ENCODE measurements at places on chromosomes 3 and 15.

DNA sequence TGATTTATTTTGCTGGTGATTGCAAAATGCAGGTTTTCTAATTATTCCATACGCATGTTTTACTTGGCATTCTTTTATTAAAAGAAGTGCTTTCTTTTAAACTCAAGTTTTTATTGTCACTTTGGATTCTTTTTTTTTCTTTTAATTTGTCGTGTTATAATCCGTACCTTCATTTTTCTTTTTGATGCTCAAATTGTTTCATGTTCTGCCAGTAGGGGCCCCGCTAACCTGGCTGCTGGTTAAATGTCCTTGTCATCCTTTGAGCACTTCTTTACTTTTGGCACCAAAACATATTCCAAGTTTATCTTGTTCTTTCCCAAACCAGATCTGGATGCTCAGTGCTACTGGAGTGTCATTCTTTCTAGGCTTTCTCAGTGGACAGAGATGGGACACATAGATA is 31.6 kb downstream of the MED12L start:
- no peak for DNase-seq

- no peak for DNase-seq
Measured at GRCh38 chr3:158420654-158421396, 150.2 kb upstream of the MLF1 start.

DNA sequence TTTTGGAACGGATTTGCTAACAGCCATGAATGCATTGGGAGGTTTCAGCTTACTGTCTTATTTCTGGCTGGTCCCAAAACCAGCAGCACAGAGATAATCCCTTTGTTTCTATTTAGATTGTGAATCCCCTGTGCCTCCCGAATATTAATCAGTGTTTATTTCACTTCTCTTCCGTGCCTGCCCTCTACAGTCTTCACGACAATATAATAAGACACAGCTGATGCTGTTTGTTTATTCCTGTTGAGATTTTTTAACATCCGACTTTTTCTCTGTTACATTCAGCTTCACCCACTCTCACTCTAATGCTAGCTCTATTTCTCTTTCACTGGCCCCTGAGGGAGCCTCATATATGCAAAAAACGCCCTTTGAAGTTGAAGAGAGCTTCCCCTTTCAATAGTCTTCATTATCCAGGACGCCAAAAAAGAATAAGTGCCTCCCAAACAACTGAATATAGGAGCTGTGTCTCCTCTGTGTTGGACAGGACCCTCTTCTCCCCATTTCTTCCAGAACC is 995.3 kb downstream of the ROBO2 start:
- DNase-seq, result no peak

- DNase-seq, result no peak
Measured at GRCh38 chr15:78673476-78673875, 32.5 kb upstream of the CHRNB4 start.

- DNase-seq, result no peak
Measured at GRCh38 chr3:177787279-177788041, 590.2 kb upstream of the TBL1XR1 start.

DNA sequence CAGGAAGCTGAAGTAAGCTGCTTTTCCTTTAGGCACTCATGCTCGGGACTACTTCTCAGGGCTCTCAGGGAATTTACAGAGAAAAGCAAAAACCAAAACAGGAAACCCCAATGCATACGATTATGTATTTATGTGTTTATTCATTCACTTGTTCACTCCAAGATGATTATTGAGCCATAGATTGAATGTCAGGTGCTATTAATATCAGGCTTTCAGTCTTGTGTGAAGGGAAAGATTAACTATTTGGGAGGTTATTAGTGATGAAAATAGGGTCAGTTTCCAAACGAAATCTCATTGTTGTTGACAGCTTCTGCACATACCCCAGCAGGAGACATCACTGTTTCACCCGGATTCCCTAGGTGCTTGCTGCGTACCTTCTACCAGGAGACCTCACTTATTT is 135.8 kb downstream of the NEK11 start:
- no peak for DNase-seq

GRCh38 chr15:75926931-75927330 is 23.3 kb downstream of the FBXO22 start:
- no peak for DNase-seq

GRCh38 chr3:183185696-183186095 is 23.2 kb upstream of the LAMP3 start:
- DNase-seq, result no peak

DNA sequence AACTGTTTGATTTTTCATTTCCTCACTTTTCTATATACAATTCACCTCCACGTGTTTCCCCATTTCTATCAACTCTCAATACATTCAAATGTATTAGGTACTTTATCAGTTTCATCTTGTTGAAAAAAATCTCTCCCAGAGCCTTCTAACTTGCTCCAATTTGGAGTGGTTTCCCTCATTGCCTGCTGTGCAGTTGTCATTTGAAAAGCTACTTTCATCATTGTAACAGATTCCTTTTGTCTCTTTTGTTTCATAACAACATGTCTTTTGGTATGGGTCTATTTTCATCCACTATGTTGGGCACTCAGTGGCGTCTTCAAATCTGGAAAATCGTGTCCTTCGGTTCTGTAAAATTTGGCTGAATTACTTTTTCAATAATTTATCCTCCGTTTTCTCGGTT is 75.0 kb downstream of the NR2E3 start:
- DNase-seq, result no peak

DNA sequence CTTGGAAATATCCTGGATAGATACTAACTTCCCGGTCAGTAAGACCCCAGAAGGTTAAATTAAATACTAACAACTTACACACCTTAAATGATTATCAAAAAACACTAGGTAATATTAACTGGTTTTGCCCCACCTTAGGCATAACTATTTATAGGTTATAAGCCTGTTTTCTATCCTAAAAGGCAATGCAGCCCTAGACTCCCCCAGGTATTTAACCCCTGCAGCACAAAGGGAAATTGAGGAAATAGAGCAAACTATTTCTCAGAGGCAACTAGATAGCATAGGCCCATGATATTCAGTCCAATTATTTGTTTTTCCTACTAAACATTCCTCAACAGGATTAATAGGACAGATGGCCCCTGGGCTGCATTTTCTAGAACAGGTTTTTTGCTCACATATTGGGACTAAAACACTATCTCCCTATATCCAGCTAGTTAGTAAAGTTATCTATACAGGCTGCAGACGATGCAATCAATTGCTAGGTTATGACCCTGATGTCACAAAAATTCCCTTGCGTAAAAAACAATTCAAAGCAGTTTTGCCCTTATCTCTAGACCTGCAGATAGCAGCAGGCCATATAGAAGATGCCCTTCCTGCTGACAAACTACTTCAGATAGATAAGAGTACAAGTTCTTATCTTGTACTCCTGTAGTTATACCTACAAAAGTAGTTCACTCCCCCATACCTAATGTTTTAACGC is 221.3 kb downstream of the DTWD1 start:
- DNase-seq, result no peak

- no peak for DNase-seq
Measured at GRCh38 chr15:77831986-77832385, 199.3 kb upstream of the LINGO1 start.

GRCh38 chr15:56353119-56353518 is 12.1 kb upstream of the TEX9 start:
- no peak for DNase-seq

- no peak for DNase-seq
Measured at GRCh38 chr3:61601831-61602230, 40.5 kb downstream of the PTPRG start.

GRCh38 chr15:56537881-56538280 is 72.9 kb upstream of the MNS1 start:
- DNase-seq, result peak; percentile 4

DNA sequence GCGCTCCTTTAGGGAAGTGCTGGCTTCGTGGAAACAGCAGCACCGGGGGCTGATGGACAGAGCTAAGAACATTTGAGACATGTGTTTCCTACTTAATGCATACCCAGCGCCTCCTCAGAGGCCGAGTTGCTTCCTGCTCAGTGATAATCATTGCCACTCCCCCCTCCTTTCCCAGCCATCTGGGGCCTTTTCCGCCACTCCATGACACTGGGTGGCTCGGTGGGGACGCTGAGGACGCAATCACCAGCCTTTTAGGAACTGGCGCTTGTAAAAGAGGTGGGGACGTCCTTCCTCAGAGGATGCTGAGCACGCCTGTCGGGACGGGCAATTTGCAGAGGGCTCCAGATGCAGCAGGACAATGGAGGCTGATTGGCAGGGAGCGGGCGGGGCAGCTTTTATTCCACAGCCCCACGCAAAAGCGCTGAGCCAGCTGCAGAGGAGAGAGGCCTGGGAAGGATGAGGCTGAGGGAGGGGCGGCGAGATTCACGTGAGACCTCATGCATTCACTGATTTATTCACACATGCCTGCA is 22.2 kb upstream of the IQSEC1 start:
- no peak for DNase-seq

GRCh38 chr3:149579838-149580542 is 77.8 kb downstream of the WWTR1 start:
- no peak for DNase-seq

GRCh38 chr15:100772892-100773520 is 106.6 kb upstream of the ALDH1A3 start:
- DNase-seq, result no peak

DNA sequence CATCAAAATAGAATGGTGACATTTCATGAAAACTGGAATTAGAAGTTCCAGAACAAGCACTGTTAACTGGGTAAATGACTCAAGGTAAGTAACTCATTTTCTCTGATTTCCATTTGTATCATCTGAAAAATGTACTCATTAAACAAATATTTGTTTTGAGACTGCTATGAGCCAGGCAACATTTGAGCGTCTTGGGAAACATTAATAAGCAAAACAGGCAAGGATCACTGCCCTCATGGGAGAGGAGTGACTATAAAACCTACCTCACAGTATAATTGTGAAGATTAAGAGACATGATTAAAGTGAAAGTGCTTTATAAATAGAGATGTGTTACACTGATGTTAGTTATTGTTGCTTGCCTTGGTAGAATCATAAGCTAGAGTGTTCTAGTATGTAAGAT is 711.8 kb upstream of the UBE2E2 start:
- no peak for DNase-seq

DNA sequence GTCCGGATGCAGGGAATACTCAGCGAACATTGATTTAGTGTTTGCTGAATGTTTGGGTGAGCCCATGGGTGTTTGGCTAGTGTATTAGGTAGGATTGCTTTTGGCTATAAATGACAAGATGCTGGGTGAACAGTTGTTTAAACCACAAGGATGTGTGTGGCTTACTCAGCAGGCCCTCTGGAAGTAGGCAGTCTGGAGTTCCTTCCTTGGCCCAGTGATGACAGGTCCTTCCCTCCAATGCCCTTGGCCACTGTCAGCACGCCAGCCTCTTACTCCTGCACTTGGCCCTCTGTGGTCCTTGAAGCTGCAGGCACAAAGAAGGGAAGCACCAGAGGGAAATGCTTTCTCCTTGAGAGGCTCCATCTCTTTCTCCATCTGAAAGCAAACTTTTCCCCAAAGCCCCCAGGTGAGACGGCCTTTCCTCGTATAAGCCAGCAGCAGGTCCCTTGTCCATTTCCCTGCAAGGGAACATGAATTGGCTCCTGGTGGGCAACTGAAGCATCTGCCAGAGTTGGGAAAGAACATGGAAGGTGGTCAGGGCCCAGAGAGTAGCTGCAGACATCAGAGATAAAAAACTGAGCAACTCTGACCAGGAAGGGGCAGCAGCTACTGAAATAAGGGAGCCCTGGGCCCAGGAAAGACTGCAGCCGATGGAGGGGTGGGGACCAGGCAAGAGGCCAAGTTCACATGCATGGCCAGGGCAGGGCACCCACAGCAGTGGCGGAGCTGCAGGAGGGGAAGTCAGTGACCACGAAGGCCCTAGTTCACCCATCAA is 105.0 kb downstream of the TPRA1 start:
- DNase-seq, result no peak

DNA sequence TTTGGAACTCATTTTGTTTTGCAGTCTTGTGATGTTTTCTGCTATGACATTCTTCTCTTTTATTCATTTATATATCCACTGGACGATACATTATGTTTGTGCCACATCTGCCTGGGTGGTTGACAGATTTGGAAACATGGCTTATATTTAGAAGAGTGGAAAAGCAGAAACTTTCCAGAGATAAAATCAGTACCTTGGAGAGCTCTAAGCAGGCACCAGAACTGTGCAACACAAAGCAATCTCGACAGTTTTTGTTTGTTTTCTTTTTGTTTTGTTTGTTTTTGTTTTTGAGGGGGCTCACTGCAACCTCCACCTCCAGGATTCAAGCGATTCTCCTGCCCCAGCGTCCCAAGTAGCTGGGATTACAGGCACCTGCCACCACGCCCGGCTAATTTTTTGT is 45.5 kb downstream of the SYN2 start:
- DNase-seq, result no peak

DNA sequence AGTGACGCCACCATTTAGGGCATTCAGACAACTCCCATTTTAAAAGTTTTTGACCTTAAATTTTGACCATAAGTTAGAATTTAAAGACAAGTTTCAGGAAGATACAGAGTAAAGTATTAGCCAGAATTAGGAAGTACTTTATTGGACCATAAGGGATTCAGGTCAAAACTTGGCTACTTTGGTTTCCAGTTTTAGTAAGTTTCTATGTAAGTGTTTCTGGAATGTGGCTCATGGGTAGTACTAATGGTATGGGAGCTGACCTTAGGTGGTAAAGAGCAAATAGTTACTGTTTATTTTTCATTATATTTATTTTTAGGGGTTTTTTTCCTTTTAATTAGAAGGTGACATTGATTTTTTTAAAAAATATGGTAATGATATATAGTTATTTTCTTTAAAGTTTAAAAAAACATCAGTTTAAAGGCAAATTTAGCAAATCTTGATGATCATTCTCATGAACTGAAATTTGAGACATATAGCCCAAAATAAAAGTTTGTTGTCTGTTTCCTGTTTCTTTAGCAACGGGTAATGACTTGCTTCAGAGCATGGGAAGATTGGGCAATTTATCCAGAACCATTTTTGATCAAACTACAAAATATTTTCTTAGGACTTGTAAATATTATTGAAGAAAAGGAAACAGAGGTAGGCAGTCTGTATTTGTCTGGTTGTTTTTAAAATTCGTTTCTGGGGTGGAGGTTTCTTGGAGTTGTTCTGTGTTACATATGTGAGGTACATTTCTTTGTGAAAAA is 34.3 kb downstream of the U2SURP start:
- DNase-seq, result no peak

DNA sequence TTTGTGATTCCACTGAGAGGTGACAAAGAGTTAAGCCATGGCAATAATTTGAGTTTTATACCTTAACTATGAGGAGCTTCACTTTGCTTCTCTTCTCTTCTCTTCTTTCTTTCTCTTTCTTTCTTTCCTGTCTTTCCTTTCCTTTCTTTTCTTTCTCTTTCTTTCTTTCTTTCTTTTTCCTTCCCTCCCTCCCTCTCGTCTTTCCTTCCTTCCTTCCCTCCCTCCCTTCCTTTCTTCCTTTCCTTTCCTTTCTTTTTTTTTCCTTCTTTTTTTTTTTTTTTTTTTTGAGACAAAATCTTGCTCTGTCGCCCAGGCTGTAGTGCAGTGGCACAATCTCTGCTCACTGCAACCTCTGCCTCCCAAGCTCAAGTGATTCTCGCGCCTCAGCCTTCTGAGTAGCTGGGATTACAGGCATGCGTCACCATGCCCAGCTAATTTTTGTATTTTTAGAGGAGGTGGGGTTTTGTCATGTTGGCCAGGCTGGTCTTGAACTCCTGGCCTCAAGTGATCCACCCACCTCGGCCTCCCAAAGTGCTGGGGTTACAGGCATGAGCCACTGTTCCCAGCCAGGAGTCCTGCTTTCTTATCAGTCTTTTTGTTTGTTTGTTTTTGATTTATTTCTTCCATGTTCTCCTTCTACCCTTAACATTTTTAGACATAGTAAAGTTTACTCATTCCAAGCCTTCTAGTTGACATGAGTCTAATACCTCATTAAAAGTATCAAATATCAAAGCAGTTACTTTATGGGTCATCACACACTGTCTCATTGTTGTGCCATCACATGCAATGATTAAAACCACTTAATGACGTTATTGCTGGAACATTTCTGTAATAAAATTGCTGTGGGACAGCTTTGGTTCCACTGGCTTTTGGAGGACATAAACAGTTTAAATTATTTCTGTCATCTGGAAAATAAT is 29.9 kb downstream of the SLC49A4 start:
- DNase-seq, result no peak
